ENCODE measurements at places on chromosomes 5 and 9.

- no peak for DNase-seq
These were observed 75.5 kb downstream of the SGCD start for GRCh38 chr5:156402387-156402921.

GRCh38 chr5:121384359-121384758, 467.3 kb upstream of the FTMT start:
- DNase-seq, result no peak

DNA sequence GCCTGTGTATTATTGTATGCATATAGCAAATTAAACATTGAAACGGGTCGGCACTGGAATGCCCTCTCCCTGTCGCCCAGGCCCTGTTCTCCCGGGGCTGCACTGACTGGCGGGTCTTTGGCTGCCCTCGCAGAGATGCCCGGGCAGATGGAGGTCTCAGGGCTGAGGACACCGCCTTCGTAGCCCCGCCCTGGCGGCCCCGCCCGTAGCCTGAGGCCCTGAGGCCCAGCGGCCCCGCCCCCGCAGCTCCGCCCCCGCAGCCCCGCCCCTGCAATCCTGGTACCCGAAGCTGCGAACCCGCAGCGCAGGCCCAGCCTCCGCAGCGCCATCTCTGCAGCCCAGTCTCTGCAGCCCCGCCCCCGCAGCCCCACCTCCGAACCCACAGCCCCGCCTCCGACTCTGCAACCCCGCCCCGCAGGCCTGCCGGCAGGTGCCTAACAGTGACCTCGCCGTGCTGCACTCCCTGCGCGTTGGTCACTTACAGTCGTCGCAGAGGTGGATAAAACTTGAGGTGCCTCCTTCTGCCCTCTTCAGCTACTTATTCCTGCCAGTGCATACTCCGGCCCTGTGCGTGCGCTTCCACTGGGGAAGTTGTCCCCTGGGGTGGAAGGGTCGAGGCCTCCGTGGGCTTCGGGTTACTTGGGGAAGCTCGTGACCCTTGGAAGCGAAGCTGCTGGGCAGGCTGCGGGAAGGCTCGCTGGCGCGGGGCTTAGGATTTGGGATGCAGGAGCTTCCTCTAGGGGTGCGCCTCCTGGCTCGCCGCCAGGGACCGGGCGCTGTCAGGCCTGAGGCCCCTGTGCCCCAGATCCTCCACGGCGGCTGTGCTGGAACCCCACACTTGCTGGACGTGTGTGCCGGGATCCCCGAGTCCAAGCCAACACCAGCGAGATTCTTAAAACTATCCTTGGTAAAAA, 72.3 kb downstream of the ICE1 start:
- DNase-seq, result peak; percentile 28

DNA sequence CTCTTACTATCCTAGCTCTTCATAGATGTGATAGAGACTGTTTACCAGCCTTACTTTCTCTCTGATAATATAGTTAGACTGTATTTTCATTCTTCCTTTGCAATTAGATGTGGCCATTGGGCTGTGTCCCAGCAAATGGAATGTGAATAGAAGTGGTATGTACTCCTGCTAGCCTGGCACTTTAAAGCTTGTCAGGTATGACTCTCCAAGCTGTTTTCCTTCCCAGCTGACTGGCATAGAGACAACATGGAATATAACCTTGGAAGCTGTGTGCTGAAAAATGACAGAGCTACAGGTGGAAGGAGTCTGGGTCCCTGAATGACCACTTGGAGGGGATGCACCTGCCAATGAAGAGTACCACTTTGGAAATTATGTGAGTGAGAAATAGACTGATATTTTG, 116.2 kb downstream of the DIRAS2 start:
- DNase-seq, result no peak

DNA sequence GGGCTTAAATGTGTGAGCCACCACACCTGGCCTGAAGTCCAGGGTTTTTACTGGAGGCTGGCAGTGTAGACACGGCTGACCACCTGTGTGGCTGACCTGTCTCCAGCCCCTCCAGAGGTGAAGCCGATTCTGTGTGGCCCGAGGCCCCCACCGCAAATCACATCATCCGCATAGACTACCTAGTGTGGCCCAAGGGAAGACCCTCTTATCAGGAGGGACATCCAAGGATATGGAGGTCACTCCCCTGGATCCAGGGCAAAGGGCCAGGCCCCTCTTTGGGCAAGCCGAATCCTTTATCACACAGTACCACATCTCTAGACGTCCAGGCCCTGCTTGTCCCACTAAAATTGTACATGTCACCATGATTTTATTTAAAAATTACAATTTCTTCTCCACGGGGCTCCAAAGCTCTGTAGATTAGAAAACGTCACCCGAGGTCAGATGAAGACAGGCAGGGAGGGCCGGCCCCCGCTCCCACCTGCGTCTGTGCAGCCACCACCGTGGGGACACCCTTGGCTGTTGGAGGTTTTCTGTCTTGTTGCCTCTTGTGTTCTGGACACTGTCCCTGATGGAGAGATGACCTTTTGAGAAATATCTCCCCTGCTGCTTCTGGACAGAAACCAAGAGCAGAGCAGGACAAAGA, 20.1 kb downstream of the LAMC3 start:
- DNase-seq, result no peak

GRCh38 chr5:17275289-17276158, 58.1 kb downstream of the BASP1 start:
- DNase-seq, result no peak

- DNase-seq, result no peak
These were observed 678 bp downstream of the SLC2A6 start for GRCh38 chr9:133477992-133478850.

DNA sequence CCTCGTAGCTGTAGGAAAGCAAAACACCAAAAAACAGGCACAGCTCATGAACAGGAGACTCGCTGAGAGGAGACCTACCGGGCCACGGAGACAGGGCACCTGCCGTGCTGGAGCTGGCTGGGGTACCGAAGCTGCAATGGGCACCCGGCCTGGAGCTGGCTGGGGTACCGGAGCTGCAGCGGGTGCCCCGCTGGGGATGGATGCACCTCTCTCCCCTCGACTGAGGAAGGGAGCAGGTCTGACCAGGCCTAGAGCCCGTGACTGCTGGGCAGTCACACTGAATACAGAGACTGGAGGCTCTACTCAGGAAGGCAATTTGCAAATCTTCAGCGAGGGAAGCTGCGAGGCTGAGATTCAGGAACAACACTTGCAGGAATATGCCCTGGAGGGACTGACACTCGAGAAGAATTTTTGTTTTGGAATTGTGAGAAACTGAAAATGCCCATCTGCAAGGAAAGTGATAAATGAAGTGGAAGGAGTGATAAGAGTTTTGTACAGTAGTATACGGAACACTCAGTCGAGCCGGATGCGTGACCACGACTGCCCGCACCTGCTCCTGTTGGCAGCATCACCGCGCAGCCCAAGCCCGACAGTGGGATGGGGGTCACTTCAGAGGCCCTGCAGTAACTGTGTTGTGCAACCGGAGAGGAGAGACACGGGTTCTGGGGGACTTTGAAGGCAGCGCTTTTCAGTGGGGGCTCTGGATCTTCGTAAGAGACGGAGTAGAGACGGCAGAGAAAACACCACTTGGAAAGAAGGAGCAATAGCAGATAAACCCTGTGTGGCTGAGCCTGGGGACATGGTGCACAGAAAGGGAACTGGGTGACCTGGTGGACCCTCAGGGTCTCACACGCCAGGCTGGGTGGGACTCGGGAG, 27.9 kb upstream of the LPCAT1 start:
- DNase-seq, result no peak

DNA sequence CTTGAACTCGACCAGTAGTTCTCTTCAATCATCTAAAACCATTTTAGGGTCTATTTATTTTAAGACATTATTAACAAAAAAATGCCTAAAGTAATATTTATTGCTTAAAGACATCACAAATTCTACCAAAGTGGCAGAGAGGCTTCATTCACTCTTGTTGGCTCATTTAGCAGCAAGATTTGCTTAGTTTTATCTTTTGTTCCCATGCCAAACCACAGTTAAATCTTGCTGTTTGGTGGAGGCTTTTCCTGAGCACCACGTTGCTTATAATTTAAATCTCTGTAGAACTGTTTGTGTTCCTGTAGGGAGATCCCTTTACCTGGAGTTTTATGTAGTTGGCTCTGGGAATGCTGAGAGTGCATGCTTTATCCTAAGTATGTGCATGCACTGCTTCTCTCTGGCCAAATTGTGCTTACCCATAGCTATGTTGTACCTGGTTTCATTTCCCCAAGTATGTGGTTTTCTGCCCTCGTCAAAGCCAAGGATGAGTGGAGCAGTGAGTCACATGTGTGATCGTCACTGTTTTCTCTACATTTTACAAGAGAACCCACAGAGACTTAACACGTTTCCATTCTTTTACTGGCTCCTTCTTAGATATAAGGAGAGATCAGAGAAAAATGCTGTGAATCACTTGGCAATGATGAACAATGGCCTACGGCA, 42.1 kb upstream of the MAST4 start:
- no peak for DNase-seq

- no peak for DNase-seq
These were observed 10.8 kb downstream of the SARDH start for GRCh38 chr9:133727277-133727875.

- DNase-seq, result no peak
These were observed 47.4 kb downstream of the POLK start for GRCh38 chr5:75558981-75559632.

DNA sequence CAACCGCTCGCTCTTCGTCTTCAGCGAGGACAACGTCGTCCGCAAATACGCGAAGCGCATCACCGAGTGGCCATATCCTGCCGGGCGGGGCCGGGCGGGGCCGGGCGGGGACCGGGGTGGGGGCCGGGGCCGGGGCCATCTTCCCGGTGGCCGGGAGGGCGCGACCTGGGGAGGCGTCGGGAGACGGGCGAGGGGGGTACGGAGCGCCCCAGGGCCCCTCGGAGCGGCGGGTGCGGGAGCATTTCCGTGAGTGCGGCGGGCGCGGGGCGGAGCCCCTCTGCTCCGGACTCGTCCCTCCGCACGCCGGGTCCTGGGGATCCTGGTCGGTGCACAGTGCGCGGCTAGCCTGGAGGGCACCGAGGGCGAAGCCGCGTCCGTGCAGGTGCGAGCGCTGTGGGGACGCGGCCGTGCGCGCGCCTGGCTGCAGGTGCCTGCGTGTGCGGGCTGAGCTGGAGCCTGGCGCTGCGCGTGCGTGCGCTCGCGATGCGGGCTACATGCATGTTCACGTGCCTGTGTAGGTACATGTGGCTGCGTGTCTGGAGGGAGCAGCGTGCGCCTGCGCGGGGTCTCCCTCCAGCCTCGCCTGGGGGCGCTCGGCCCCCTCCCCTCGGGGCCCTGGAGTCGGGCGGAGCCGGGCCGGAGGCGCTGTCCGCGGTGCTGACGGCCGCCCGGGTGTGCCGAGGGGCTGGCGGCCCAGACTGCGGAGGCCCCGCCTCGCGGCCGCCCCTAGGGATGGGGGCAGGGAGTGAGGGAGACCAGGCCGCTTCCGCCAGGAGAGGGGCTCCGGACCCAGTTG, 762 bp downstream of the CACNA1B start:
- DNase-seq, result no peak

DNA sequence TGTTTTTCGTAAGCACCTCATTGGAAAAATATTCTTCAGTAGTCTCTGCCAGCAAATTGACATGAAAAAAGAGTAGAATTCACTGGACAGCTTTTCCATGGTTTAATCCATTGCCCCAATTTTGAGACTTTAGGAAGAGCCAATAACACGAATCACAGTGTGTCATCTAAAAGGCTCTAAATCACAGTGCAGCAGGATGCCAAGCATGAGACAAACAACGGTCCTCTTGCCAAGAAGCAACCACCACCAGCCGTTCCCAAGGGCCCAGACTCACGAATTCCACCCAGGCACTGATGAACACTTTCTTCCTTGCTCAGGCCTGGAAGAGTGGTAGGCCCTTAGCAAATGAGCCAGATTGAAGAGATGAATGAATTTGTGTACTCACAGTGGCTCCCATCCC, 18.3 kb upstream of the IRX4 start:
- DNase-seq, result no peak

- no peak for DNase-seq
These were observed 36.2 kb downstream of the SNX18 start for GRCh38 chr5:54553659-54554207.

GRCh38 chr9:38074441-38074961, 5.5 kb upstream of the SHB start:
- no peak for DNase-seq

DNA sequence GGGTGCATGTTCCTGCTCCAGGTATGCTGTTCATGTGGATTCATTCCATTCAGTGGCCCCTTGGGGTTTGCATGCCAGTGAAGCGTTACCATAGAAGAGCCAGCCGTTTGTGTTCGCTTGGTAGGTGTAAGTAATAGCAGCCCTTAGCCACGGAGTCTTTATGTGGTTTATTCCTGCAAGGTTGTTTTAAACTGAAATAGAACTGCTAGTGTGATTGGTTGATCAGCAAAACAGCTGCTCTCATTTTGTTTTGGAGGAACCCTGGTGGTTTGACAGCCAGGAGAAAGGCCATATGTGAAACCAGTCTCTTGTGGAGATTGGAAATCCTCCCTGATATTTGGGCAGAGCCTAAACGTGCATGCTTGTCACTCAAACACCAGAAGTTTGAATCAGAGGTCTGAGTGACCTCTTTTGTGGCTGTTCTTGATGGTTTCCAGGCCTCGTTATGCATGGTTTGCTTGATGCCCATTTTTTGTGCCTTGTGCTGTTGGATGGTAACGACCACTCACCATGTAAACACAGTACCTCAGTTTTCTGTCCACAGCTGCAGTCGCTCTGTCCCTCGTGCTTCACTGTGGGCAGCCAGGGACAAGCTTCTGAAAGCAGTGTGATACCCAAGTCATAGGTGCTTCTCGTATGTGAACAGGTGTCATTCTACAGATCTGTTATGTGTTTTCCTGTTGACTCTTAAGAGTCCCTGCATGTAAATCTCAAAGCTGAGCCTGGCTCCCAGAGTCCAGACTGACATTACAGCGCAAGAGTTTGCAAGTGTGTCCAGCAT, 58.3 kb upstream of the NXNL2 start:
- DNase-seq, result peak; percentile 77

GRCh38 chr5:112142769-112143270, 276.3 kb downstream of the EPB41L4A start:
- DNase-seq, result no peak

- no peak for DNase-seq
These were observed 162.1 kb downstream of the SMC2 start for GRCh38 chr9:104256031-104256695.

DNA sequence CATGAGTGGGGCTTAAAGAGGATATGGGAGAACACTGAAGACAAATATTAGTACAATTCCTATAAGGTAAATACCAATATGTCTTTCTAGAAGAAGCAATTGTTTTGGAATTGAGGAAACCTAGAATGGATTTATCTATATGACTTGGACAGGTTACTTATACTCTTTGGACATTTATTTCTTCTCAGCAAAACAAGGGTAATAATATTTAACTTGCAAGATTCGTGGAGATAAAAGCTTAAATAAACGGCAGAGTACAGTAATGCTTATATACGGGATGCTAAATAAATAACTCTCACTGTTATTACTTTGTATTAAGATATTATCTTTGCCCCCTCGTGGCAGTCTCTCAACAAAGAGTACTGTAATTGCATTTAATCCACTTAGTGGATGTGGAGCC, 8.6 kb downstream of the DMRTA1 start:
- no peak for DNase-seq

Measured in NCI-H187 treated with DMSO at 0.1 percent for 48 hours (cell line).